ENCODE measurements at places on chromosomes 7 and 10. TPM values are rescaled to one million over a fixed set of nuclear protein-coding genes. Genes with fewer than 3 reads are reported as not detected.

- DNase-seq, result no peak
Observed at GRCh38 chr10:67788028-67788886, 49.7 kb downstream of the DNAJC12 start.

DNA sequence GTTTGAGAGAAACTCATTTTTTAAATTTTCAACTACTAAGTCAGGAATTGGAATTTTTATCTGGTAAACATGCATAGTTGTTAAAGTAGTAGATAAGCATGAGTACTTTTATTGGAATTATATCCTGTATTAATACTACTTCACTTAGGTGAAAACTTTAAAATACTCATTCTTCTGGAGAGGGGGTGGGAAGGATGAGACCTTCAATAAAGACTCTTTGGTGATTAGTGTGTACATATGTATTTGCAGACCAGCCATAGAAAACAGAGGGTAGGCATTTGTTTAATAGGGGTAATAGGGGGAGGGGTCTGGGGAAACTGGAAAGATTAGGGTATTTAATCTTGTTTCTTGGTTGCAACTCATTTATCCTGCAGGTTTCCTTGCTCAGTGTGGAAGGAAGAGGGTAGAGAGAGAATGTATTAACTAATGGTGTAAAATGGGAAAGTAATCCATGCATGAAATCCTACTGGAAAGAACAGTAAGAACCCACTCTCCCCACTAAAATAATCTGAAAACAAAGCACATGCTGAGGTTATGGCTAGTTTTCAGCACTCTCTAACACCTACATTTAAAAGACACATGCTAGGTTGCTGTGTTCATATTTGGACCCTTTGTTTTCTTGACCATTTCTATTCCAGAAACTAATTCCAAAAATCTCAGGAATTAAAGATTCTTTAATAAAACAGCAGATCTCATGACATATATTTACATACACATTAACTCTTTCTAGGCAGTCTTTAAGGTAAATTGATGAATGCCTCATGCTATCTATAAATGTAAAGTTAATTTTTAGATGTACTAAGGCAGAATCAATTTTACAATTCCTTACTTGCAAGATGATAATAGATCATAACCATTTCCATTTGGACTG, 6.2 kb upstream of the IGF2BP3 start:
- DNase-seq, result no peak

GRCh38 chr10:99754670-99755069, 22.6 kb downstream of the CUTC start:
- DNase-seq, result no peak

GRCh38 chr10:88870089-88870488, 10.0 kb upstream of the STAMBPL1 start:
- DNase-seq, result no peak

The TUBAL3 gene
- total RNA-seq, result not detected
